ENCODE measurements at places on chromosomes 6 and 20. TPM values are rescaled to one million over a fixed set of nuclear protein-coding genes. Genes with fewer than 3 reads are reported as not detected.

The DUSP15 gene
- 2.9 TPM for total RNA-seq

The CCDC170 gene
- total RNA-seq = 2.1 TPM

The EDN1 gene
- total RNA-seq = 0.66 TPM

The TREML1 gene
- not detected for total RNA-seq

The ELOVL2 gene
- total RNA-seq = 3.0 TPM

The MBOAT1 gene
- 4.6 TPM for total RNA-seq

The WFDC5 gene
- not detected for total RNA-seq

The PRKN gene
- 8.2 TPM for total RNA-seq

The SLC17A2 gene
- not detected for total RNA-seq

The SLC13A3 gene
- total RNA-seq = 6.3 TPM

DNA sequence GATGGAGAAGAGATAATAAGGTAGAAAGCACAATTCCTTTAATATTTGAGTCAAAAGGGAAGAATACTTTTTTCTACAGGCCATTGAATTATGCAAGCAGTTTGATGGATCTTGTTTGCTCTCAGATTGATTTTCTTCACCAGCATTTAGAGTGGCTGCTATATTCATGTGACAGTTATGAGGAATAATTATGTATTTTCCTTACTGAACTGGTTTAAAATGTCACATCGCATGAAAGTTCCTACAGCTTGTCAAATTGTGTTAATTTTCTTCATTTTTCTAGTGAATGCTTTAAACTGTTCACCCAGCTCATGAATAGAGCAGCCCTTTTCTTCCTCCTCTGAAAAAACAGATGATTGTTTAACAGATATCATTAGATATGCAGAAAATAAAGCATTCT, 37.4 kb upstream of the TPD52L1 start:
- no peaks in the 10 kb centered on the region for H3K27me3 ChIP-seq
- H3K36me3 ChIP-seq = no peaks in the 10 kb centered on the region
- DNase-seq = no peak
- no peak overlapping the region for H3K27ac ChIP-seq
- H3K4me1 ChIP-seq = no peaks in the 10 kb centered on the region

DNA sequence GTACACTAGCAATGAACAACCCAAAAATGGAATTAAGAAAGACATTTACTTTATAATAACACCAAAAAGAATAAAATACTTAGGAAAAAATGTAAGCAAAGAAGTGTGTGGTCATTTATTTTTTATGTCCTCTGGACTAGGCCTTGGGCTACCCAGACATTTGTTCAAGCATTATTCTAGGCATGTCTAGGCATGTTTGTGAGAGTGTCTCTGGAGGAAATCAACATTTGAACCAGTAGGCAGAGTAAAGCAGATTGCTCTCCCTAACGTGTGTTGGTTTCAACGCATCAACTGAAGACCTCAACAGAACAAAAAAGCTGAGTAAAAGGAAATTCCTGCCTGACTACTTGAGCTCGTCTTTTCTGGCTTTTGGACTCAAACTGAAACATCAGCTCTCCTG, 84.5 kb downstream of the ANKEF1 start:
- no peaks in the 10 kb centered on the region for H3K36me3 ChIP-seq
- no peaks in the 10 kb centered on the region for H3K27me3 ChIP-seq
- H3K4me1 ChIP-seq = no peaks in the 10 kb centered on the region
- no peak overlapping the region for H3K27ac ChIP-seq

DNA sequence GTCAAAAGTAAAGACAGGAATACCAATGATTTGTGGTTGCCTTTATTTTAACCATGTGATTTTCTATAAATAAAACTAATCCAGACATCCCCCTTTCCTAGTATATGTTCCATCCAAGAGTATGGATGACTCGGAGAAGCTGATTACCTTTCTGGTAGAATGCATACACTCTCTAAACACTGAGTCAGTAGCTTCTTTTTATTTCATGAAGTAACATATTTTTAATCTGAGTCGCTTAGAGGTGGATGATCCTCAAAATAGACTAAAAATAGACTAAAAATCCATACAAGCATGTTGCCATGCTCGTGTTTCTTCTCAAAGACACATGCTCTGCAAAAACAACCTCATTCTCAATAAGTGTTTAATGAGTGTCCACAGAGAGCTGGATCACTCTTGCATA, 263.7 kb downstream of the COL12A1 start:
- DNase-seq = no peak
- H3K27me3 ChIP-seq = no peaks in the 10 kb centered on the region
- no peaks in the 10 kb centered on the region for H3K36me3 ChIP-seq

DNA sequence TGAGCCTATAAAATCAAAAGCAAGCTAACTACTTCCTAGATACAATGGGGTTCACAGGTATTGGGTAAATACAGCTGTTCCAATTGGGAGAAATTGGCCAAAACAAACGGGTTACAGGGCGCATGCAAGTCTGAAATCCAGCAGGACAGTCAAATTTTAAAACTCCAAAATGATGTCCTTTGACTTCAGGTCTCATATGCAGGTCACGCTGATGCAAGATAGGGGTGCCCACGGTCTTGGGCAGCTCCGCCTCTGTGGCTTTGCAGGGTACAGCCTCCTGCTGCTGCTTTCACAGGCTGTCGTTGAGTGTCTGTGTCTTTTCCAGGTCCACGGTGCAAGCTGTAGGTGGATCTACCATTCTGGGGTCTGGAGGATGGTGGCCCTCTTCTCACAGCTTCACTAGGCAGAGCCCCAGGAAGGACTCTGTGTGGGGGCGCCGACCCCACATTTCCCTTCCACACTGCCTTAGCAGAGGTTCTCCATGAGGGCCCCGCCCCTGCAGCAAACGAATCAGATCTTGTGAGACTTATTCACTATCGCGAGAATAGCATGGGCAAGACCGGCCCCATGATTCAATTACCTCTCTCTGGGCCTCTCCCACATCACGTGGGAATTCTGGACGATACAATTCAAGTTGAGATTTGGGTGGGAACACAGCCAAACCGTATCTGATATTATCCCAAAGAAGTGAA, 11.9 kb upstream of the SMIM29 start:
- no peaks in the 10 kb centered on the region for H3K36me3 ChIP-seq
- DNase-seq = no peak
- H3K4me1 ChIP-seq = no peaks in the 10 kb centered on the region

- H3K27me3 ChIP-seq = no peaks in the 10 kb centered on the region
- H3K27ac ChIP-seq = no peak overlapping the region
- H3K36me3 ChIP-seq = peaks cover 3% of the 10 kb centered on the region
- H3K4me3 ChIP-seq = no peak overlapping the region
These were observed 99.7 kb downstream of the IRF4 start for GRCh38 chr6:491233-491632.
